ENCODE measurements at places on chromosomes 13 and 19. TPM values are rescaled to one million over a fixed set of nuclear protein-coding genes. Genes with fewer than 3 reads are reported as not detected.

Gene VSTM1
- total RNA-seq, result 0.57 TPM

Gene ZNF540
- total RNA-seq, result not detected

Gene TMEM147
- 378 TPM for total RNA-seq

Gene OVOL3
- 0.37 TPM for total RNA-seq

Gene CD37
- not detected for total RNA-seq

Gene NLRP9
- total RNA-seq, result not detected

Gene CEACAM6
- total RNA-seq, result 30.9 TPM
